Activated T-cell treated with anti-CD3 and anti-CD28 coated beads for 24 hours (primary cell): ENCODE measurements at places on chromosomes 16 and 17.
A peak's percentile ranks its signal among the peaks of the same experiment; 100 is the strongest.

DNA sequence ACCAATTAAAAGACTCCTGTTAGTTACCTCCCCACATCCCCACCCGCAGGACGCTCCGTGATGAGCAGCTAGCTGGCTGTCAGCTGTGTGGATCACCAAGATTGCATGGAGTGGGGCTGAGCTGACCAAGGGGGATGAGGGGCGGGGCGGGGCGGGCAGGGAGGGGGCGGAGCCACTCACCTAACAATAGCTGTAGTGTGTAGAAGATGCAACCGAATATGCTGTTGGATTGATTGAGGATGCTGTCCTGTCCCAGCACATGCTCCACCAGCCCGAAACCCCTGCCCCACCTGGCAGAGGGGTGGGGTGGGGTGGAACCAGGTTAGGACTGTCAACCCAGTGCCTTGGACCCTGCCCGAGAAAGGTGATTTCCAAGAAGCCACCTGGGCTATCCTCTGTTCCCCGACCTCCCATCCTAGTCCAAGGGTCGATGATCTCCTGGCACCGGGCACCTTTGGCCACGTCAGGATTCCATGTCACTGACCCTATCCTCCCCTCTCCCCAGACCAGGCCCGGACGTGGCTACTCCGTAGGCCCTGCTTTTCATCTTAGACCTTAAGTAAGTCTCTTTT is 1.4 kb downstream of the VKORC1 start:
- no peak for DNase-seq

DNA sequence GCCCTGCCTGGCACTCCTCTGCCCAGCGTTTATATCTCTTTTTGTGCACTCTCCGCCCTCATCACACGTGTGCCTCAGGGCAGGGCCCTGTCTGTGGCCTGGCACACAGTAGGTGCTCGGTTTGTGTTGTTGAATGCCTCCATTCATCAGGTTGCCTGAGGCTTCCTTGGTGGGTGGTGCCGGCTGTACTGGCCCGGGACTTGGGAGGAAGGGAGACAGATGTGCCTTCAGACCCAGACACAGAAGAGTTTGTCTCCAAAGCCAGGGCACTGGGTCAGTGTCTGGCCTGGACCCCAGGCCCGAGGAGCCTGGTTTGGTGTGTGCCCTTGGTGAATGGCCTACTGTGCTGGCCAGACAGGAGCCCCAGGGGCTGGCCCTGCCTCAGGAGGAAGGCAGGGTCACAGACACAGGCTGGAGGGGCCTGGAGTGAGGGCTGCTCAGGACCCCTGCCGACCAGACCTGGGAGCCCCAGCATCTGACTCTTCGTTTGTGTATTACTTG is 71.6 kb downstream of the RAI1 start:
- DNase-seq: no peak

DNA sequence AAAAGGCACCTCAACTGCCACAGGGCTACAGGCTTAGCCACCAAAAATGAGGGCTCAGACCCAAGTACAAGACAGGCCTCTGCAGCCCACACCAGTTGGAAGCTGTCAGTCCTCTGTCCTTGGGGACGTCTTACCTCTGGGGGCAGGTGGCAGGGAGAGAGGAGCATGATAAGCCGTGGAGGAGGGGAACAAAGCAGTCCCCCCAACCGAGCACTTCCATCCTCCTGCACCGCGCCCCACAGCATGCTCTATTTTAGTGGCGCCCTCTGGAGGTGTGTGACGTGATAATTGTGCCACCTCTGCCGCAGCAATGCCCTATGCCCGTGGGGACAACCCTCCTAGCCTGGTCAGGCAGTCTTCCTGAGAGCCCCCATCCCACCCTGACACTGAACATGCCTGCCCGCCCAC is 13.6 kb downstream of the G6PC3 start:
- DNase-seq: peak; percentile 24

DNA sequence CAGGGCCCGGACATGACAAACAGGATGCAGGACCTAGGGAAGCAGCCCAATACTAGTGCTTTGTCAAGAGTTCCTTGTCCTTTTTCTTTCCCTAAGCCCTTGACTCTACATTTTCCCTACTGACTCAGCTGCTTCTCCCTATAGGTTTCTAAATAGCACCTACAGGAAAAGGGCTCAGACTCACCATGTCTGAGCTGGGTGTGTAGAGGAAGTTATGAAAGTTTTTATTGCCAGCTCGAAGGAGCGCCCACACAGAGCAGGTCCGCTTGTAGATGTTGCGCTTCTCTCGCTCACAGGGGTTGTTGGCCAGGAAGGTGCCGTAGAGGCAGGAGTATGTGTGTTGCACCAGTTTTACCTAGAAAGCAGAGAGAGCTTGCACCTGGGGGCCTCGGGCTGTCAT is 10.6 kb downstream of the MTMR4 start:
- DNase-seq: no peak
